ENCODE measurements at places on chromosomes 2 and 18.

- no peak for DNase-seq
These were observed 53.7 kb upstream of the AQP4 start for GRCh38 chr18:26919201-26919600.

- no peak for DNase-seq
These were observed 284.0 kb upstream of the MC4R start for GRCh38 chr18:60656553-60656952.

DNA sequence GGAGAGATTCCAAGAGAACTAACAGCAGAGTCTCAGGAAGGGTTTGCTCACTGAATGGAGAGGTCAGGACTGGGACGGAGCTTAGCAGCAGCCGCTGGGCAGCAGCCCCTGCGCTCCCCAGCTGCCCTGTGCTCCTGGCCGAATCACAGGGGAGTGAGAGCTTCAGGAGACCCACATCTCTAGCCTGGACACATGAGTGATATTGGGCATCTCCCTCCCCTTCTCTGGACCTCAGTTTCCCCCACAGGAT is 511 bp downstream of the MATN3 start:
- DNase-seq = no peak

GRCh38 chr2:237642038-237642734 is 14.8 kb downstream of the LRRFIP1 start:
- DNase-seq = no peak

GRCh38 chr2:44598330-44599119 is 236.8 kb downstream of the CAMKMT start:
- DNase-seq = no peak

DNA sequence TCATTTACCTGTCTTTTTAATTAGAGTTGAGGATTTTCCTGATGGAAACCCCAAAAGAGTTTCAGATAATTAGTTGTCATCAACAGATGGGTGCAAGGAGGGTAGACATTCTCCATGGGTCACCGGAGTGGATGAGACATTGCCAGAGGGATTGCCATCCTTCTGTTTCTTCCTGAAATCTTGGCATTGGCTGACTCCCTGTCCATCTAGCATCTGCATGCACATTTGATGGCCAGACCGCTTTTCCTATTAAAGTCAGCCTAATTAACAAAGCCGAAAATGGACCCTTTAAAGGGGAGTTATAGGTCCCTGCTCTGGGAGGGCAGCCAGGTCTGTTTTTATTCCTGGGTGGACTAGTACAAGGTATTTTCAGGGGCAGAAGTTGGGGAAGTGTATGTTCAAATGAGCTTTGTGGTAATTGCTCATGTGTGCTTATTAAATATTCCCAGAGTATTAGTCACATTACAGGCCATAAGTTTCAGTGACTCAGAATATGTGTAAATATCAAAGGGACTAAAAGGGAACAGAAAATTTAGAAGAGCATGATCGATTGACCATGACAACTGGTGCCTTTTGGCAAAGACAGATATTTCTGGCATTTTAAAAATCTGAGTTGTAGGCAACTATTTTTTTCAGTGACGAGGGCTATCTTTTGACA is 209.8 kb downstream of the PHLPP1 start:
- DNase-seq = no peak

GRCh38 chr18:57210716-57211411 is 64.0 kb downstream of the BOD1L2 start:
- DNase-seq = no peak

DNA sequence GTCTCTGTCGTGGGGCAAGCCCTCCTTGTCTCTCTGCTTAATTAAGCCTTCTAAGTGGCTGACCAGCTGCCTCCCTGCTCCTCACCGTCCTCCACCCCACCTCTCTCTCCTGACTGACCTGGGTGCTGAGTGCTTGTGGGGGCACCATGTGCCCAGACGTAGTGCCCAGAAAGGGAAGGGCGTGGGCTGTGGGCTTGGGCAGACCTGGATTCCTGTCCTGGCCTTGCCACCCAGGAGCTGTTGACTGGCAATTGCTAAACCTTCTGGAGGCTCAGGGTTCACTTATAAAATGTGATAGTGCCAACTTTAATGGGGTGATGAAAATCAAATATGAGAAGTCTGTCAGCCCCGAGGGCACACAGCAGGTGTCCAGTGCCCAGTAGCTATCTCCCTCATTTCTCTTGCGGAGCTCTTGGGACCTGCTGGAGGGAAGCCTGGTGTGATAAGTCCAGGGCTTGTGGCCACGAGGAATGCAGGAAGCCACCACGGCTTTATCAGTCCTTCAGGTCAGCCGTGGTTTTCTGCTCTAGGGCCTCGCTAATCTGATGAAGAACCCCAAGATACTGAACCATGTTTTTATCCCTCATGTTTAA is 22.0 kb upstream of the INHBB start:
- no peak for DNase-seq

- DNase-seq = no peak
These were observed 588.2 kb downstream of the IRS1 start for GRCh38 chr2:226211439-226211838.

GRCh38 chr18:57249179-57249578 is 102.3 kb downstream of the BOD1L2 start:
- DNase-seq = no peak

DNA sequence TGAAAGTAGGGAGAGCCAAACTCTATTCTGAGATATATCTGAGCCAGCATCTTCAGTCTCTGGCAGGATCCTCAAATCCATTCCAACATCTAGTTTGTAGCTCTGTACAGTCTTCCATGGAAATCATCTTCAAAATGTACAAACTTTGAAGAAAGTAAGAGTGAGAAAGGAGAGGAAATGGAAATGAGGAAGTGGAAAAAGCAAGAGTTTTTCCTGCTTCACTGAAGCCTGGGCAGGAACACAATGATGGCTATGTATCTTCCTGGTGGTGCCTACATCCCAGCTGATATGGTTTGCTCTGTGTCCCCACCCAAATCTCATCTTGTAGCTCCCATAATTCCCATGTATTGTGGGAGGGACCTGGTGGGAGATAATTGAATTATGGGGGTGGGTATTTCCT is 4.1 kb upstream of the RPIA start:
- DNase-seq = no peak

- DNase-seq = no peak
These were observed 109.3 kb downstream of the CHST9 start for GRCh38 chr18:27075828-27076227.

DNA sequence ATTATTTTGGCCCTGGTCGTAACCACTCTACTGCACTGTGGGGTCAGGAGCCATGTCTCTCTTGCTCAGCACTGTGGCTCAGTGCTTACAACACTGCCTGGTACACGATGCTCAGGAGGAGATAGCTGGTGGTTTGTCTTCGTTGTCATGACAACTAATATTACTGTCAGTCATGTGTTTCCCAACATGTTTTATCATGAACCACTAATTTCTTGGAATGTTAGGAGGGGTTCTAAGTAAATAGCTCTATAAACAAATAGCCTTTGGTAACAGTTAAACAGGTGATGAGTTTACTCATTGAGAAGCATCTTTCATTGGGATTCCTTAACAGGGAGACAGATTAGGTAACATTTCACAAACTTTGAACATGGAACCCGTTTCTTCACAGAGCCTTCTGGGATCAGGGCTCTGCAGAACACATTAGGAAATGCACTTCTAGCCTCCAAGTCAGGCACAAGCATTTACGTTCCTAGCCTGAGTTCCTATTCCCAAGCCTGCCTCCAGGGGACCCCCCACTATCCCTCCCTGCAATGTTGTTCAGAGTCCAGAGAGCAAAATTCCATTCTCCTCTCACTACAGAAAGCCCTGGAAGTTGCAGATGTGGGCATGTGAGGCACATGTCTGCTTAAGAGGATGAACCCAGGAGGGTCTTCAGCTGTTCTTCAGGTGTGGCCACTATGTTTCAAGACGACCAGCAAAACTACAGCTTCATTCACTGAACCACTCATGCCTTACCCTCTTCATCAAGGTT is 6.4 kb upstream of the RBM44 start:
- DNase-seq = no peak

Measured in activated naive CD8-positive, alpha-beta T cell treated with anti-CD3 and anti-CD28 coated beads, Interleukin-2, amount 50 U/mL, for 24 hours (primary cell).